Vagina (tissue), 2 donors: ENCODE measurements at places on chromosomes 1 and 21.

GRCh38 chr1:204289280-204289679, 70.4 kb downstream of the PLEKHA6 start:
- DNase-seq, result no peak

GRCh38 chr1:247386217-247386616, 29.8 kb upstream of the NLRP3 start:
- no peak for DNase-seq

- DNase-seq, result no peak
These were observed 5.7 kb upstream of the PEF1 start for GRCh38 chr1:31650161-31651088.

DNA sequence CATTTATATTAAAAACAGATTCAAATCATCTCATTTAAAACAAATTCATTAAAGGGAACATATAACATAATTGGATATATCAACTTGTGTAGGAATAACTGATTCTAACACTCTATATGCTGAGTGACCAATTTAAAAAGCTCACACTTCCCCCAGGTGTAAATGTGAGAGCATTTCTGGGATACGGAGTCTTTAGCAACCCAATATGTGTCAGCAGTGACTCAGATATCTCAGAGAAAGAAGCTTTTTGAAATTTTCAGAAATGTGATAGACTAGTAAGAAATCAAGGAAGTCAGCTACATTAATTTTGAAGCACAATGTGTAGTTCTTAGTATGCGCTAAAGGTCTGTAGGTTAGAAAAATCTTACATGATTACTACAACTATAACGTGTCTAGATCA, 87.9 kb upstream of the SERTAD4 start:
- DNase-seq, result no peak

GRCh38 chr1:22052115-22053016, at the start of gene CDC42:
CDC42 (plus strand) TSS chr1:22052709; CDS start chr1:22078479, 25,770 bp downstream.
- peak; percentile 96 for DNase-seq

DNA sequence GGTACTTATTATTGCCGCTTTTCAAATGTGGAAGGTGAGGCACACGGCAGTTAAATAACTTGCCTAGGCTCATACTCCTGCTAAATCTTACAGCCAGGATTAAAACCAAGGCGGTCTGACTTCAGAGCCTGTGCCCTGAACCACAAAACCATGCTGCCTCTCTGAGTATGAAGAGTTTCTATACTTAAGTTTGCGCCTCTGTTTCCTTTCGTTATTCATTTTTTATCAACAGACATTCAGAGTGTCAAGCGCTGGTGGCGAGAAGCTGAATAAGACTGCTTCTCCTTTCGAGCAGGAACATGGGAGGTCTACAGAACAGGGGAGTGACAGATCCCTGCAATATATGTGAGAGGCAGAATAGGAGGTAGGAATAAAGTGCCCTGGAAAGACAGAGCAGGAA, 96.0 kb upstream of the DUSP10 start:
- DNase-seq, result no peak

DNA sequence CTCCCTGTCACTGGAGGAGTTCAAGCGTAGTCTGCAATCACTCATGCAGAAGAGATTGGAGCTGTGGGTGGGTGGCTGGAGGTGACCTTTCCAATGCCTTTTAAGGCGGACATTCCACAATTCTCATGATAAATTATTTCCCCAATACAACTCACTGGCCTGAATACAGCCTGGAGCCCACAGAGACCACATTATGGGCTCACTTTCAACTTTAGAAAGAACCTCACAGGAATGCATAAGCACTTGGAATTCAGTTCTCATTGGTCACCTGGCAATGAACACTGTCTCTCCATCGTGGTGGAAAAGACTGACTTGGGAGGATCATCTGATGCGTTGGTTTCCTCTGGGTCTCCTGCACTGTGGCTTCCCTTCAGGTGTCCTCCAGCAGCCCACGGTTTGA, 151.8 kb upstream of the KCND3 start:
- no peak for DNase-seq

- no peak for DNase-seq
These were observed 9.2 kb upstream of the FNBP1L start for GRCh38 chr1:93438716-93439115.

DNA sequence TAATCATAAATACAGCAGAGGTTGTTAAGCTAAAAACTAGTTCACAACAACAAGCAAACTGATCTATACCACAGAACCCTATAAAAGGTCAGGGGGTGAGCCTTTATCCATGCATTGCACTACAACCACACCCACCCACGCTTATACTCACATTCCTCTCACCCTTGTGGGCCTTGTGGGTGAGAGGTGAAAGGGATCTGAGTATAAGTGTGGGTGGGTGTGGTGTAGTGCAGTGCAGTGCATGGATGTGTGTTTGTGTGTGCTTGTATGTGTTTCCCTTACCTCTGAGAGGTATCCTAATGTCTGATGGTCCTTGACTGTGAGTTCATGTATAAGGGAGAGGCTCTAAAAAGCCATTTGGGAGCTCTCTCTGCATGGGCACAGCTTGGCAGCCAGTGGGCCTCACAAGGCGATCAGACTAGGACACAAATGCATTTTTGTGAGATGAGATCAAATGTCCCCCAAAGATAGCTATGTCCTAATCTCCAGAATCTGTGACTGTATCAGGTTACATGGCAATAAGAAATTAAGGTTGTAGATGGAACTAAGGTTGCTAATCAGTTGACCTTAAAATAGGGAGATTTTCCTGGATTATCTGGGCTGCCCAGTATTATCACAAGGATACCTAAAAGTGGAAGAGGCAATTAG, 95.5 kb upstream of the DPT start:
- no peak for DNase-seq

- no peak for DNase-seq
These were observed 71.0 kb upstream of the CD55 start for GRCh38 chr1:207250431-207250830.

GRCh38 chr1:22646384-22646783, 3.0 kb downstream of the C1QC start:
- DNase-seq, result no peak

GRCh38 chr1:209390764-209391163, 192.8 kb upstream of the CAMK1G start:
- DNase-seq, result no peak

DNA sequence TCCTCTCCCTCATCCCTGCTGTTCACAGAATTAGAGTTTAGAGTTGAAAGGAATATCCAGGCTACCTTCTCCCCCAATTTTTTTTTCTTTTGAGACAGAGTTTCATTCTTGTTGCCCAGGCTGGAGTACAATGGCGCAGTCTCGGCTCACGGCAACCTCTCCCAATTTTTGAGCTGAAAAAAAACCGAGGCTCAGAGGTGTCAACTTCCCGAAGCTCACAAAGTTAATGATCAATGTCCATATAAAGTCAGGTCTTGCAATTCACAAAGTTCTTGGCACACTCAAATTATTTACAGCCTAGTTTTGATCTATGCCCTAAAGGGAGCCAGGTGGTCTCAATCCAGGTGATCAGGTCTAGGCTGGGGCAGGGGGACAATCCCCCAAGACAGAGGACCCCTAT, 797 bp upstream of the LEFTY1 start:
- no peak for DNase-seq

DNA sequence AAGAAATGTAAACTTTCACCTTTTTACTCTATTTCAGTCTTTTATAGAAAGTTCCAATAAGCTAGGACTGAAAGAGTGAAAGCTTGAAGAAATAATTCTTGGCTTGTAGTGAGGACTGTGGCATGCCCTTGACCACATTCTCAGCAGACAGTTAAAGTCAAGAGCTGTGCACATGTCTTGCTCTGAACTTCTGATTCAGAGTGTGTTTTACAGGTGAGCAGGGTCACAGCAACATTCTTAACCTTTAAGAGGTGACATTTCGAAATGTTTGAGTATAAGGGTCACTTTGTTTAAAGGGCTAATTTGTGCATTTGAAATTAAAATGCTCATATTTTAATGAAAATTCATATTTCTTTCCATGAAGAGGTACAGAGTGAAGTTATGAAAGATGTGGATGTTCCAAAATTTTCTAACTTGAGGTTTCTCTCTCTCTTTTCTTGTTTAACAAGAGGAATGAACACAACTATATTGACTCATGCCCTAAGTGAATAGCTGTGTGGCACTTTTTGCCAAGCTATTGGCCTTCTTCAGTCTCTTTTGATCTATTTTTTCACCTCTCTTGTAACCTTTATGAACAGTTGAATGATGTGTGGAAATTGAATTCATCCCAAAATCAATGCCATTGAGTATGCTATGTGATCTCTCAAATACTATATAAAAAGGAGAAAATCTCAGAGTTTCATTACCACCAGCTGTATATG, 918.1 kb downstream of the ADGRL2 start:
- DNase-seq, result no peak

- DNase-seq, result no peak
These were observed 12.1 kb downstream of the EPHA2 start for GRCh38 chr1:16143566-16144324.

- DNase-seq, result no peak
These were observed 199.3 kb downstream of the TTLL7 start for GRCh38 chr1:83799594-83799993.

DNA sequence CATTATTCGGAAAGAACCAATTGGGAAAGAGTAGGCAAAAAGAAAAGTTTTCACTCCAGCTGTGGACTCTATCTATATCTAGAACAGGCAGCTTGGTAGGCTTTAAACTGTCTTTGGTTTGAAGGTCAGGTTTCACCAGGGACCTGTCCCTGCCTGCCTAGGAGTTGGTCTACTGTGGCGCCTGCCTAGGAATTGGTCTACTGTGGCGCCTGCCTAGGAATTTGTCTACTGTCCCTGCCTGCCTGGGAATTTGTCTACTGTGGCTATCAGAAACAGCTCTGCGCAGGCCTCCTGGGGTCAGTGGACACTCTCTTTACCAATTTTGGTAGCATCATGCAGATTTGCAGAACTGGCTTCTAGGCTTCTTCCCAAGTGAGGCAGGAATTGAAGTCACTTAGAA, 13.8 kb downstream of the USP25 start:
- DNase-seq, result no peak

DNA sequence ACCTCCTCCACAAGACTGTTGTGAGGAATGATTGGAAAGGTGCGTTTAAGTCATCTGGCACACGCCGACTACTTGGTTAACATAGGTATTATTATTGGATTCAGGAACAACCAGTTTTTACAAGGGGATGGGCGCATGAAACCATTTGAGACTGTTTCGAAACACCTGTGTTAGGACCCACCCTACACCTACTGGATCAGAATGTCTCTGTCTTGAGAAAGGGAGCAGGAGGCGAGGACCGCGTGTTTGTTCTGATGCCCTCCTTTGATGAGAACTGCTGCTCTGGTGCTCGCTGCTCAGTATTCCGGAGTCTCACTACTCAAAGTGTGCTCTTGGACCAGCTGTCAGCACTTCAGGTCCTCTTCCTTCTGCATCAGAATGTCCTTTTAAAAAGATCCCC, 7.3 kb downstream of the H6PD start:
- DNase-seq, result no peak

- DNase-seq, result no peak
These were observed 39.4 kb downstream of the HSF2BP start for GRCh38 chr21:43619856-43620255.

DNA sequence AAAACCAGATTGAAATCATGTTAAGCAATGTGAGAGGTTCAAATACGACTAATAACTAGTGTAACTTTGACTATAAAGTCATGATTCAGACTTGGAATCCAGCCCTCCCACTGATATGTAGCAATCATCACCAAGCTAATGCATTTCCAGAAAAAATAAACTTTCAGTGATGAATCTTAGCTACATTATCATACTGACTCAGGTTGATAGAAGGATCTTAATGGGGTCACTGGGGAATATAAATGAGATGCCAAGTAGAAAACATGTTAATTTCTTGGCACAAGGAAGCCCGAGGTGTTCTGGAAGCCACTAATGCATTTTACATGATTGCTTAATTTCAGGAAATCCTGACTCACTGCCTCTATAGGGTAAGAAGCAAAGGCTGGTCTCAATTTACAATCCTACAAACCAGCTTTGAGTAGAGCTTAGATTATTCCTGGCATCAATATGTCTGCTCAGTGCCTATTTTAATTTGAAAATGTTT, 67.7 kb downstream of the SELENOF start:
- DNase-seq, result no peak

DNA sequence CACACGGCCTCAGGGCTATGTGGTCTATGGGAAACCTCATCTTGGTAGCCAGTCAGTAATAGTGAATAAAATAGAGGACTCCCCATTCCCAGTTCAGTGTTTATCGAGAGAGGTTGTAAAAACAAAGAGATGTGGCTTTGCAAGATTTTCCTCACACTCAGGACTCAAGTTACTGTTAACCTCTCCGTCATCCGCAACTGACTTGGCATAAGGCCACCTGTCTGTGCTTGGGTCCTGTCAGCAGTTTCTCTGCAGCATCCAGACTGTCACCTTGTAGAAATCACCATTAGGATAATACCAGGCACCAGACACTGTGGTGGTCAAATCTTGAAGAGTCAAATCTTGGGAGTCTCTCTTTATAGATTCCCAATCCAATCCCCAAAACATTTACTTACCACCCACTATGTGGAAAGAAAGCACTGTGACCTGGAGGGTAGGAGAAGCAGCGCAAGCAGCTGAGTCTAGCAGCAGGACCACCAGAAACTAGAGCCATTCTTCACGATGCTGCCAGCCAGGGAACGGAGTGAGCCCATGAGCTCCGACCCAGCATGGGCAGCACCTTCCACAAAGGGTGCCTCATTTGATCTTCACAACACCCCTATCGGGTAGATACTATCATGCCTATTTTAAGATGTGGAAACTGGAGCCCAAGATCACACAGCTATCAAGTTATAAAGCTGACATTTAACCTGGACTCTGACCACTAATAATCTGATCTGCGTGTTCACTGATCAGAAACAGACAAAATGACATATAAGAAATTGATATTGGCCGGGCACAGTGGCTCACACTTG, 5.6 kb upstream of the GPR25 start:
- DNase-seq, result no peak

- DNase-seq, result no peak
These were observed 124.8 kb downstream of the PGBD5 start for GRCh38 chr1:230301322-230301721.

GRCh38 chr1:12184008-12184681, 17.4 kb downstream of the TNFRSF1B start:
- peak; percentile 95 for DNase-seq

DNA sequence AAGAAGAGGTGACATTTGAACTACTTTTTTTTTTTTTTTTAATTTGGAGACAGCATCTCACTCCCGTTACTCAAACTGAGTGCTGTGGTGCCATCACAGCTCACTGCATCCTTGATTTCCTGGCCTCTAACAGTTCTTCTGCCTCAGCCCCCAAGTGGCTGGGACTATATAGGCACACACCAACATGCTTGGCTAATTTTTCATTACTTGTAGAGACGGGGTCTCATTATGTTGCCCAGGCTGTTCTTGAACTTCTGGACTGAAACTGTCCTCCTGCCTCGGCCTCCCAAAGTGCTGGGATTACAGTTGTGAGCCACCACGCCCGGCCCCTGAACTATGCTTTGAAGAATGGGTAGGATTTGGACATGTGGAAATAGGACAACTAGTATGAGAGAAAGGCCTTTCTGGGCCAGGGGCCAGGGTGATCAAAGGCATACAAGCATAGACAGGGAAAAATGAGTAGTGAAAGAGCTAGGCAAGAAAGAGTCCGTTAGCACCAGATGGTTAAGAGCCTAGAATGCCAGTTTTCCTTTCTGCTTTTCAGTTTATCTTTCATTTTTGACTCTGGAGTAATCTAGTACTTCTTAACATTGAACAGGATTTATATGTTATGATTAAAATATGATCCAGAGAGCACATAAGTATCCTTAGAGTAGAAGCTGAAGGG, 6.3 kb downstream of the RABGAP1L start:
- DNase-seq, result no peak
